ENCODE measurements at places on chromosomes 1 and 21. TPM values are rescaled to one million over a fixed set of nuclear protein-coding genes. Genes with fewer than 3 reads are reported as not detected.

The KIF26B gene
- 0.04 TPM for total RNA-seq

The NID1 gene
- total RNA-seq = 67.7 TPM

The LAMC1 gene
- 428 TPM for total RNA-seq

The NUDT4B gene
- 21.8 TPM for total RNA-seq

The ADAM30 gene
- not detected for total RNA-seq

The GUCA2B gene
- not detected for total RNA-seq

The LAMB3 gene
- total RNA-seq = 7.1 TPM

The CYP4X1 gene
- 1.6 TPM for total RNA-seq

The TFAP2E gene
- total RNA-seq = 0.07 TPM

The SDC3 gene
- total RNA-seq = 12.0 TPM

The RGS4 gene
- total RNA-seq = 280 TPM

The FAM177B gene
- not detected for total RNA-seq

The KPNA6 gene
- total RNA-seq = 45.2 TPM

The MCOLN2 gene
- total RNA-seq = 0.18 TPM

The CD1B gene
- total RNA-seq = not detected

The TARDBP gene
- total RNA-seq = 158 TPM

The NUP210L gene
- 0.11 TPM for total RNA-seq

The BCL2L15 gene
- 0.26 TPM for total RNA-seq

The TTC34 gene
- total RNA-seq = 0.07 TPM

The ARTN gene
- not detected for total RNA-seq

The FCRL1 gene
- not detected for total RNA-seq

The ERRFI1 gene
- total RNA-seq = 51.0 TPM

The CATSPERE gene
- total RNA-seq = 0.46 TPM

The NBPF6 gene
- not detected for total RNA-seq

The KRTAP19-3 gene
- total RNA-seq = not detected

The ELOVL1 gene
- 84.4 TPM for total RNA-seq

The OR6Y1 gene
- not detected for total RNA-seq

The TFF3 gene
- total RNA-seq = not detected

The CD244 gene
- not detected for total RNA-seq

The FCER1G gene
- total RNA-seq = 0.26 TPM

The GLIS1 gene
- not detected for total RNA-seq

The OR6K6 gene
- not detected for total RNA-seq

The C1orf141 gene
- total RNA-seq = not detected

The HSD3B2 gene
- total RNA-seq = not detected

The CD101 gene
- total RNA-seq = 0.11 TPM

The GCSAML gene
- not detected for total RNA-seq

The SPRR2D gene
- total RNA-seq = not detected

All from pulmonary artery endothelial cell (primary cell).